ENCODE measurements at places on chromosomes 5 and 9.
A peak's percentile ranks its signal among the peaks of the same experiment; 100 is the strongest.

DNA sequence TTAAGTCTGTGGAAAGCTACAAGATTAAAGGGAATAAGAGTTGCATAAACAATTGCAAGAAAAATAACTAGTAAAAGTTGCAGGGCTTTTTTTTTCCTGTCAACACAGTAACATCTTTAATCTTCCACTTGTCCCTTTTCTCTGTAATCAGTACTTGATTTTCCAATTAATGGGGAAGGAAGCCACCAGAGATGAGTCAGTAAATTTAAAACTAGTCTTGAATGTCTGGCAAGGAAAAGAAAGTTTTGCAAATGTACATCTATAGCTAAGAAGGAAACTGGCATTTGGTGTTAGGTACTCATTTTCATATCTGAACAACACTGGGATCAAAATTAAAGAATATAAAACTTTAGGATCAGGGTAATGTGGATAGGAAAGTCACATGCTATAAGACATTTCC, 17.1 kb downstream of the DAP start:
- no peak for DNase-seq

DNA sequence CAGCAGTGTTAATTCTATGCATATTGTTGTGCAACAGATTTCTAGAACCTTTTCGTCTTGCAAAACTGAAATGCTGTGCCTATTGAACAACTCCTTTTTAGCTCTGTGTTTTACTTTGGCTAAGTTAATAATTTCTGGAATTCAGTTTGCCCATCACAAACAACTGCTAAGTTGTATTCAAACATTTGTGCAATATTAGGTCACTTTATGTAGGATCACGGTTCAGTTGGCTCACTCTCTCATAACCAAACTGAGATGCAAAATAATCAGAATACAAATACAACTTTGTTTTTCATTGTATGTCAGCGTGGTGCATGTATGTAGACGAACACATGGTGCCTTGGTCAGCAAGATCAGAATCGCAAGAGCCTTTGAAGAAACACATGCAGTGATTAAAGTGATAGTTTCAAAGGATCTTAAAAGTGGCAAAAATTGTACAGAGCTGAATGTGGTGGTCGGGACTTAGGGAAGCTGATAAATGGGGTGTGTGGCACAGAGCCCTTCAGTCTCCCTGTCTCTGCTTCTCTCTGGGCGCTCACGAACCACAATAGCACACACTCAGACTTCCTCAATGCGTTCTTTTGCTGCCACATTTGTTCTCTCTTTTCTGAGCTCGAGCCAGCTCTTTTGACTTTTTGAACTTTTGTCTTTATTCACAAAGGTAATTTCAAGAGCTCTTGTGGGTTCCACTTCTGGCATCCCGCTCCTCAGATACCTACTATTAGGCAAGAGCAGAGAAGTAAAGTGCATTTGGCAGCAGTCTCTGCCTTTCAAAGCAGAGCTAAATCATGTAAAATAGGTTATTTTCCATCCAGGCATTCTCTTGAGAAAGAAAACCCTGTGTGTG, 112.4 kb upstream of the CTSL start:
- DNase-seq, result no peak

GRCh38 chr5:65121880-65122436, 353.2 kb downstream of the CWC27 start:
- DNase-seq, result no peak

DNA sequence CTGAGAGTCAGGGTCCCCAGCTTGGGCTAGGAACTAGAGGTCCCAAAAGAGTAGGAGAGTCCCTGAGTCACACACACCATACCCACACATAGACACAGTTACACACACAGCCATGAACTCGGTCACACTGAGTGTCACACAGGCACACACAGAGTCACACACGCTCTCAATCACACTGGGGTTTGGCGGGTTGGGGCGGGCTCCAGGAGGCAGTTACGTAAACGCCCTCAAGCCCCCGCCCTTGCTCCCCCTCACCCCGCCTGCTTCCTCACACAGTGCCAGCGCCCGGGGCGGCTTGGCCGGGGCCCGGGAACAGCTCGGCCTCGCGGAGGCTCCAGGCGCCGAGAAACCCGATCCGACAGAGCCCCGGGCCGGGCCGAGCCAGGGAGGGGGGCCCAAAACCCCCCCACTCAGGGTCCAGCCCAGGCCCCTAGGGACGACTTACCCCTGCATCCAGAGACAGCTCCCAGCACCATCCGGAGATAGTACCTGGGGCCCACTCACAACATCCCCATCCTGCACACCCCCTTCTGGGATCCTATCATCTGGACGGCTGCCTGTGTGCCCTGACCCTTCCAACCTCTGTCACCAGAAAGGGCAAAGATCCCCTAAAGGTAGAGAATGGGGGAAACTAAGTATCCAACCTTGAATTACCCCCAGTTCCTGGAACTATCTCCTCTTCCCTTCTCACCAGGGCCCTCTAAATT, 3.5 kb upstream of the CNTFR start:
- DNase-seq, result peak; percentile 92

- DNase-seq, result no peak
Measured at GRCh38 chr5:73915345-73915744, 289.3 kb downstream of the ARHGEF28 start.

DNA sequence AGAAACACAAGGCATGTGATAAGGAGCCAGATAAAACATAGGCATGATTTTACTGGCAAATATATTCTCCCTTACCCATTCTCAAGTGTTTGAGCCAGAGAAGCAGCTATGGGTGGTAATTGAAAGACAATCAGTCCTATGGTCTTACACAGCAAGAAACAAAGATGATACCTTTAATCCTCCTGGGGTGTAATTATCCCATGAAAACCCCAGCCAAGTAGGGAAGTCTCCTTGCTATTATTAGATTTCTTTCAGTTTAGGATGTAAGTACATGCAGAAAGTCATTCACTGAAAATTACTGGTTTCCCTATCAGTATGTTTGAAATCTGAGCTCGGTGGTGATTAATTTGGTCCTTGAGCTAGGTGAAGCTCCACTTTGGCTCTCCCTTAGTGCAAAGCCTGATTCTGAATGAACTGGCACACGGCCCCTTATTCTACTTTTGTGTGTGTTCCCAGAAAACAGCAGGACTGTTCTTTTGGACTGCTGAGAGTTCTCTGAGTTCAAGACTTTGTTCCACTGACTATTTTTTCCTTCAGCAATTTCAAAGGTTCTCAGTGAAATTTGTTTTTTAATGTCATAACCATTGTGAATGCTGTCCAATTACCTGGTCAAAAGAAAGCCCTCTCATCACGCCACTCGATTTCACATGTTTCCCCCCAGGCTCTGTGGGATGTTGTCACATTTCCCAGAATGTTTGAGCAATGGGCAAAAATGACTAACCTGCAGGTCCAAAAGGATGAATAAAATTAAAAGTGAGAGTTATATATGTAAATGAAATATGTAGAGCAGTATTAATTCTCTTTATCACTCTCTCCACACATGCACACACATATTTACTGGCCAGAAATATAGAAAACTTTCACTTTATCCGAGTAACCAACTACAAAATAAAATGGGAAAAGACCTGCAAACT, 343.0 kb downstream of the RAB3C start:
- no peak for DNase-seq

DNA sequence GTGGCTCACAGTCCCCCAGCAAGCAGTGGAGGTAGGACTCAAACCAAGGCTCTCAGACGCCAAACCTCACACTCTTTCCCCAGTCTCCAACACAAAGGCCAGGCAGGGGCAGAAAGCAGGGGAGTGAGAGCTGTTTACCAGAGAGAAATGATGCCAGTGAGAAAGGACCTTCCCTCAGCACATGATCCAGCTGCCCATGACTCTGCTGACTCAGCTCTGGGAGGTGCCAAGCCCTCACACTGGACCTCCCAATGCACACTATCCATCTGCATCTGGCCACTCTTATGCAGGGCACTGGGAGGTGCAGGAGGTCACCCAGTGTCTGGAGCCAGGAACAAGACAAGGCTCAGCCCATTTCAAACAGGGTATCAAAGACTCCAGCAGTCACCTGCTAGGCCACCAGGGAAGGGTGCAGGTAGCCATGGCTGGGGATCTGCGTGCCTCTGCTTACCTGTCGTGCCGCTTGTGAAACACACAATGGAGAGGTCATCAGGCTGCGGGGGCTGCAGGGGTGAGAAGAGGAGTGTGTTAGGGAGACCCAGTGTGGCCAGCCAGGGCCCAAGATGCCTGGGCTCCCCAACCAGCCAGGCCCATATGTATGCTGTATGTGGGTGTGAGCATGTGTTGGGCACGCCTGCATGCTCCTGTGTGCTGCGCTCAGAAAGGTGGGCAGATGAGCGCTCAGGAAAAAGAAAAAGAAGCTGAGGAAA, 26.3 kb downstream of the ACSL6 start:
- no peak for DNase-seq

- no peak for DNase-seq
Measured at GRCh38 chr5:36418152-36418979, 116.7 kb upstream of the RANBP3L start.

- DNase-seq, result no peak
Measured at GRCh38 chr5:40937075-40937474, 27.8 kb downstream of the C7 start.

- DNase-seq, result no peak
Measured at GRCh38 chr9:92974161-92974661, 26.9 kb downstream of the FGD3 start.

DNA sequence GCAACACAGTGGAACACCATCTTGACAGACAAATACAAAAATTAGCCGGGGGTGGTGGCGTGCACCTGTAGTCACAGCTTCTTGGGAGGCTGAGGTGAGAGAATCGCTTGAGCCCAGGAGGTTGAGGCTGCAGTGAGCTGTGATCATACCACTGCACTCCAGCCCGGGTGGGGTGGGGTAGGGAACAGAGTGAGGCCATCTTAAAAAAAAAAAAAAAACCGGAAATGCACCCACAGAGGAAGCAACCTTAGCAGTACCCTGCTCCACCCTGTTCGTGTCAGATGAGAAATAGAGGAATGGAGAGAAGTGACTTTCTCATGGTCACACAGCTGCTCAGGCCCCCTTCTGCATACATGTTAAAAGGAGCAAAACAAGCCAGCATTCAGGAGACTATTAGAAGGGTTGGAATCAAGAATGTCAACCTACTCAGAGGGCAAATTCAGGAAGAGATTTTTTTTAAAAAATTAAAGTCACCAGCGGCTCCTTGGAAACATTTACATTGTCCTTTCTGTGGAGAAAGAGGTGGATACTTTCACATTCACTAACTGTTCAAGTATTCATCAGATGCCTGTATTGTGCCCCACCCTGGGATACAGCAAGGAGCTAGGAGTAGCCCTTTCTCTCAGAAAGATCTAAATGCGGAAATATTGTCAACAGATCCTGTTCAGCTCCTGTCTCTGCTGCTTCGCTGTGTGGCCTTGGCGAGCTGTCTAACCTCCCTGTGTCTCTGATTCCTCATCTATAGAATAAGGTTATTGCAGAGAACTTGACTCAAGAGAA, 41.0 kb downstream of the CYFIP2 start:
- DNase-seq, result no peak

DNA sequence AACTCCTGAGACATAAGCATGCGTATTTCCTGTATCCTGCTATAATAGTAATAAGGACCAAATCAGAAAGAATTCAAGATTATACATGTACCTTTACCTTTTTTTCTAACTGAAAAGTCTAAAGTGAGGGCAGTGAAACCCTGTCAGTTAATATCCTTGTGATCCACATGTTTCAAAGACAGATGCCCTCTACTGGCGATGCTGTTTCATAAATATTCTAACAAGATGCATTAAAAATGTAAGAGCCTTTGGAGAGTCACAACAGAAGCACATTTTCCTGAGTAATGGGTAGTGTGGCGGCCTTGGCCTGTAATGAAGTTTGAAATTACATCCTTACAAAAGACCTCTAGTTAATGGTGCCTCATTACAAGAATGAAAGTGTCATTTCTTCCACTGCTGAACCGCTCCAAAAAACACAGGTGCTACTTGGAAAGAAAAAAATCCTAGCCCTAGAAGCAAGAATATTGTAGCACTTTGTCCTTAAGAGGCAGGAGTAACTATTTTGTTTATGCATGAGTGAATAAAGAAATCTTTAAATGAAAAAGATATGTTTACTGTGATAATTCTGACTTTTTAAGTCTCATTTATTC, 232.6 kb downstream of the EPB41L4A start:
- DNase-seq, result no peak

- DNase-seq, result no peak
Measured at GRCh38 chr9:27851858-27852257, 278.6 kb upstream of the C9orf72 start.

DNA sequence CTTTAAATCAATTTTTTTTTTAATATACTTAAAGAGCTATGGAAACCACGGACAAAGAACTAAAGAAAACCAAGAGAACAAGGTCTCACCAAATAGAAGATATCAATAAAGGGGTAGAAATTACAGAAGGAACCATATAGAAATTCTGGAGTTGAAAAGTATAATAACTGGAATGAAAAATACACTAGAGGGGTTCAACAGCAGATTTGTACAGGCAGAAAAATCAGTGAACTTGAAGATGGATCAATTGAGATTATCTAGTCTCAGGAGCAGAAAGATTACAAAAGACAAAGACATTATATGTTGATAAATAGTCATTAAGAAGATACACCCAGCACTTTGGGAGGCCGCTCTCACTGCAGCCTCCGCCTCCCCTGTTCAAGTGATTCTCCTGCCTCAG, 56.1 kb downstream of the GAPVD1 start:
- DNase-seq, result no peak

- no peak for DNase-seq
Measured at GRCh38 chr5:24428345-24428744, 216.4 kb downstream of the CDH10 start.

GRCh38 chr9:70285981-70286598, 27.3 kb downstream of the SMC5 start:
- DNase-seq, result no peak

- no peak for DNase-seq
Measured at GRCh38 chr5:61084658-61085057, 77.6 kb downstream of the SMIM15 start.

- DNase-seq, result no peak
Measured at GRCh38 chr9:70340572-70340971, 73.9 kb downstream of the KLF9 start.

DNA sequence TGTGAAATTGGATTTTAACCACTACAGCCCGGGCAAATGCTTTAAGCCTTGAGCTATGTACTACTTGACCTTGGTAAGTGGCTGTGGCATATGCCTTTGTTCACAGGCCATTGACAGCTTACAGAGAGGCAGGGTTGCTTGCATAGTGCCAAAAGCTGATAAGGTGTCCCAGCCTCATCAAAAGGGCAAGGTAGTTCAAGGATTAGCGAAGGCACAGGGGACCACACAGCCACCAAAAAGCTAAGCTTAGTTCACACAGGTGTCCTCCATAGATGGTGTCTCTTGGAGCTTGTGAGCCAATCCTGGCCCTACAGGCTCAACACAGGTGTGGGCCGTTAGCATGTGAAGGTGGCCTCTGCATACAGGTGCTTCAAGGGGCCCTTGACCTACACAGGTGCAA, 86.8 kb downstream of the ZNF622 start:
- DNase-seq, result no peak

Data from sigmoid colon (tissue), 7 donors.